ENCODE measurements at places on chromosomes 13 and 19.

DNA sequence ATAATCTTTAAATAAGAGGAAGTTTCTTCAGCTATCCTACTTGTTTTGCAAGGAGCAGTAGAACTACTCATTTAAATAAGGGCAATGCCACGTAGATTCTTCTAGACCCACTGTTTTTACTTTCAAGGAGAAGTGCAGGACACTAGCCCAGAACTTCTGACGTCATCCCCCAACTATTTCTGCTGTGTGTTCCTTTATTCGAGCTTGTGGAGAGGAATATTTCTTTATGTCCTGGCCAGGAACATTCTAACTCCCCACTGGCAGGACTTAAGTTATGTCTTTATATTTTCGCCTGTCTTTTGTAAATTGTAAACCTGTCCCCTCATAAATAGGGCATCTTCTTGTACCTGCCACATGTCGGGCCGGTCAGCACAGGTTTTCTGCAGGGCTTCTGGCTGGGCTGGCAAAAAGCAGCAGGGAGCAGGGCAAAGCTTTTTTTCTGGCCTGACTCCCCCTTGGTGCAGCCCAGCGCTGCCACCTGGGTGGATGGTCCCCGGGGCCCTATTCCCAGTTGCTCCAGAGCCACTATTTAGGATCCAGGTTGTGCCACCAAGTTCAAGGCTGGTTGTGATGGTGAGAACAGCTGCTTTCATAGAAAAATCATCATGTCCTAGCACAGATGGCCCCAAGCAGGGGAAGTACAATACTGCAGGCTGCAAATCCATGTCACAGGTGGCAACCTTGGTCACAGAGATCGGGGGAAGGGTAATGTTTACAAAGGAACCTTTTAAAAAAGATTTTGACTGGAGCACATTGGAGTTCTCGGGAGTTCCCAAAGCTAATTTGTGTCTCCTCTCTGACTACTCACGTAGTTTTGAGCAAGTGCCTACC lies 1.8 kb downstream of the MBNL2 start:
- DNase-seq = no peak

GRCh38 chr13:66048888-66049287 lies 1181.2 kb downstream of the PCDH9 start:
- no peak for DNase-seq

DNA sequence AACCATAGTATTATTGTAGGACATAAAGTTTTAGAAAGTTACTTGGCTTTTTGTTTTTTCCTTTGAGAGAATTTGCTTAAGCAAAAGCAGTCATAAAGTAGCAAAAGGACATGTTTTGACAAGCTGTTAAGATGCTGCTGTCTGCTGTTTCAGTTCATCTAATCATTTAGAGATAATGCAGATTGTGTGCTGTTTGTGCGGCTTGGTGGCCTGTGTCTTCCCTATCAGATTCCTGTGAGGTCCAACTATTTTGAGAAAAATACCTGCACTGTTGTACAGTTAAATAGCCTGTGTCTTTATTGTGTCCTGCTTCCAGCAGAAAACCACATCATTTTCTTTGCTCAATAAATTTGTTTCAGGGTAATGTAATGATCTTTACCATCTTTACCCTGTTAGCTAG lies 20.0 kb downstream of the UCHL3 start:
- no peak for DNase-seq

- DNase-seq = no peak
Measured at GRCh38 chr13:47230155-47230554, 333.3 kb upstream of the HTR2A start.

- DNase-seq = no peak
Measured at GRCh38 chr13:38735665-38736440, 49.0 kb downstream of the FREM2 start.

- no peak for DNase-seq
Measured at GRCh38 chr19:33673996-33674625, 52.4 kb downstream of the CHST8 start.

GRCh38 chr13:99199541-99200431 lies 868 bp upstream of the UBAC2 start:
- no peak for DNase-seq

GRCh38 chr13:93811071-93811737 lies 584.6 kb downstream of the GPC6 start:
- DNase-seq = no peak

DNA sequence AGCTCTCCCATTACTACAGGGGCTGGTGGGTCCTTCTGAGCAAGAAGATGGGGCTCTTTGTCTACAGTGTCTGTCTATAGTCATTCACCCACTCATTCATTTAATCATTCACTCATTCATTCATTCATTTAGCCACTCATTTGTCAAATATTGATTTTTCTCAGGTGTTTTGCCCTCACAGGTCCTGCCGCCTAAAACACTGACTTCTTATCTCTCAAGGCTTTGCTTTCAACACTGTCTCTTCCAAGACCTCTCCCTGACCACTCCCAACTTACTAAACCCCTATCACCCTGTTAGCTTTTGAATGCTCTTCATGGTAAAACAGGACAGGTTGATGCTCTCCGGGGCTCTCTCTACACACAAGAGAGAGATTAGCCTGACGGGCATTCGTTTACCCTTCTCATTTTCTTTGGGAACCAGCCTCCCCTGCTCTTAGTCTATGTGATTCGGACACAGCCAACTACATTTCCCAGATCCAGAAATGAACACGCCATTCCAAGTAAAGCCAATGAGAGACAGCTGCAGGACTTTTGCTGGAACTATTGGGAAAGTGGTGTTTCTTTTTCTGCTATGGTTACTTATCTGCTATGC lies 22.7 kb downstream of the FAM187B start:
- no peak for DNase-seq

- no peak for DNase-seq
Measured at GRCh38 chr19:1384478-1385110, 887 bp downstream of the NDUFS7 start.

- DNase-seq = no peak
Measured at GRCh38 chr13:62482351-62482750, 1066.7 kb upstream of the PCDH20 start.

GRCh38 chr19:57233207-57233606 lies 2.4 kb downstream of the AURKC start:
- no peak for DNase-seq

DNA sequence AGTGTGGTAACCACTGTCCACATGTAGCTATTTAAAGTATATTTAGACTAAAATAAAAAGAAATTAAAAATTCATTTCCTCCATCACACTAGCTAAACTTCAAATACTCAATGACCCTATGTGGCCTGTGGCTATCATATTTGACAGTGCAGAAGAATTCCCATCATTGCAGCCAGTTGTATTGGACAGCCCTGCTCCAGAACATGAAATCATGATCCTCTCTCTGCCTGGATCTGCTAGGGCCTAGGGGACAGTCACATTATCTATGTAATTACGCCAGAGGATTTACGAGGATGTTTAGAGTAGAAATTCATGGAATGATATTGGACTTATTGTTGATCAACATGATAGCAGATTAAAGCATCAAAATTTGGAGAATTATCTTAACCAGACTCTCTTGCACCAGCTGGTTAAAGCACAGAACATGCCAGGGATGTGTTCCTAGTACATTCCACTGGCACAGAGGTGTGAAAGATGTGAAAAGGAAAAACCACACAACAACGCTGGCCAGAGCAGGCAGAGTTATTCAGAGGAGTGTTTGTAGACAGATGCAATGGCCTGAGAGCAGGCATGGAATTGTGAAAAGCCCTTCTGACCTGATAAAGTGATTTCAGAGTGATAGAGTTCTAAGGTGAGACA lies 108.9 kb upstream of the STARD13 start:
- DNase-seq = no peak

All from activated CD8-positive, alpha-beta memory T cell treated with anti-CD3 and anti-CD28 coated beads for 1 hour (primary cell).